ENCODE measurements at places on chromosomes 7 and 10.
A peak's percentile ranks its signal among the peaks of the same experiment; 100 is the strongest.

GRCh38 chr7:158765020-158765419, 60.4 kb upstream of the NCAPG2 start:
- no peak for DNase-seq

DNA sequence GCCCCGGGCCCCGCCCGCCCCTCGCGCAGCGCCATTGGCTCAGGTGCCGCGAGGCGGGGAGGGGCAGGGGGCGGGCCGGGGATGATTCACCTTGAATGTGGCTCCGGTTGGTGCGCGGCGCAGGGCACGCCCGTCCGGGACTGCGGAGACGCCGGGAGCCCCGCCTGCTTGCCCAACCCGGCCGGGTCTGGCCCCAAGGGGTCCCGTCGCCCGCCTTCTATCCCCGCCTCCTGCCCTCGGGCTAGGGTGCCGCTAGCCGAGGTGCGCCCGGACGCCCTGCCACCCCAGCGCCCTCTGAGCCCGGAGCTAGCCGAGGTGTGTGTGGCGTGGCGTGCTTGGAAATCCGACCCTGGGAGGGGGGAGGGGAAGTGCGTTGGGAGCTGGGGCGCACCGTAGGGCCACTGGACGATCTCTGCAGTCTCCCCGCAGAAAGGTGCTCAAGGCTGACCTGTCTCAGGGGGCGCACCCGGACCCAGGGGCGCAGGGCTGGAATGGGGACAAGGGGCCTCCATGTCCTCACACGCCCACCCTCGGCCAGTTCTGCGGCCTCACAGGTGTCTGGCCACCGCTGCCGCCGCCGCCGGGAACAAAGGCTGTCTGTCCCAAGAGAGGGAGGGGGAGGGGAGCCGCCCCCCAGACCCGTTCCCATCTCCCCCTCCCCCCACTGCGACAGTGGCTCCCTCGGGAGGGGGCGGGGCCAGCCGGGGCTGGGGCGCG, 168.9 kb downstream of the NRF1 start:
- DNase-seq: no peak

- no peak for DNase-seq
Measured at GRCh38 chr7:89073776-89074175, 278.2 kb upstream of the TEX47 start.

DNA sequence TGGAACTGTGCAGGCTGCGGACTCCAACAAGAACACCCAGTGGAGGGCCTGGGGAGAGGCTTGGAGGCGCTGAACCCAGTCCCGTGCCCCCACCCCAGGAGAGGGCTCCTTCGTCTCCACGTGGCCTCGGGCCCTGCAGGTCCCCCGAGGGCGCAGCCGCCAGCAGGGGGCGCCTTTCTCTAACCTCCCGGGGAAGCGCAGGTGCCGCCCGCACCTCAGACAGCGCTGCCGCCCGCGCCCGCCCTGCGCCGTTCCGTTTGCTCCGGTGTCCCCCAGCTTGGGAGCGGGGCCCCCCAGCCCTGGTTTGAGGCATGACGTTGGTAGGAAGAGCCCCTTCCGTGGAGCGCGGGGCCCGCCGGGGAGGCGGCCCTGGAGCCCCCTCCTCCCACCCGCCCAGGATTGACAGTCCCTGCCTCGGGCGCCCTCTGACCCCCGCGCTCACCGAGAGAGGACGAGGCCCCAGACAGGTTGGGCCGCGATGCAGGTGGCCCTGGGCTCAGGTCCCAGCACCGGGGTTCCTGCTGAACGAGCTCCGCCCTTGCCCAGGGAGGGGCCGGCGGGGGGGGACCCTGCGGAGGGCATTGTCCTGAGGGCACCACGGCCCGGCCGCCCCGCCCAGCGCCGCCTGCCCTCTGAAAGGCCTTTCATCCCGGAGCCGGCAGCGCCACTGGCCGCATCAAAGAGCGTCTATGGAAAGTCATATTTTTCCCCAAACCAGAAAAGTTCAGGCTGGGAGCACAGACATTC, 42.8 kb downstream of the FOXL3 start:
- no peak for DNase-seq

GRCh38 chr7:99380823-99381663, 6.5 kb downstream of the ARPC1B start:
- DNase-seq: no peak

DNA sequence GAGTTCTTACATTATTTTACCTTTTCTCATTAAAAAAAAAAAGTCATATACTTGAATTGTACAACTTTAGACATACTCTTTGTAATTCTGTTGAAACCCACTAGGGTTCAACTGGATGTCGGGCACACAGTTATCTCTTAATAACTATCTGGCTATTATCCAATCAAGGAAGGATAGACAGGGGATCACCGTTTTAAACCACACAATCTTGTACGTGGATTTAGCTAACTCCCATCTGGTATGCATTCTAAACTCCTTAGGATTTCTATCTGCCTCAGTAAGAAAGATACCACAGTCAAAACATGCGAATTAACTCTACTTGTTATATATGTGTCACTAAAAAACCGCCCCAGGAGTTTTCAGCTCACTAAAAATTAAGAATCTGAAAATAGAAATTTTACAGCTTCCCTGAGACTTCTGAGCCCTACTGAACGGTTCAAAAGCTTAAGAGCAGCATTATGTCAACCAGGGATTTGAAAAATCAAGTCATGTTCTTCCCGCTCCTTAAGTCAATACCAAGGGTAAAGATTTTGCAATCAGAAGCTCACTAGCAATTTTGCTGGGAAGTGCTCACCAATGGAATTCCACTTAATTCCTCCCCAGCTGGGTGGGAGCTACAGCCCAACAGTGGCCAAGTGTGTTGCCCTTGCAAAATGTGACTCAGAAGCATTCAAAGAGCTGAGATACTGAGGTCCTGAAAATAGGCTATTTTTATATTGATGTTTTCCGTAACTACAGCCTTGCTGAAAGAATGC, 267.0 kb downstream of the FRMD4A start:
- DNase-seq: peak; percentile 86

- peak; percentile 57 for DNase-seq
Measured at GRCh38 chr7:157412021-157412443, 75.2 kb downstream of the DNAJB6 start.

GRCh38 chr10:101563497-101564040, 24.5 kb downstream of the POLL start:
- DNase-seq: no peak

DNA sequence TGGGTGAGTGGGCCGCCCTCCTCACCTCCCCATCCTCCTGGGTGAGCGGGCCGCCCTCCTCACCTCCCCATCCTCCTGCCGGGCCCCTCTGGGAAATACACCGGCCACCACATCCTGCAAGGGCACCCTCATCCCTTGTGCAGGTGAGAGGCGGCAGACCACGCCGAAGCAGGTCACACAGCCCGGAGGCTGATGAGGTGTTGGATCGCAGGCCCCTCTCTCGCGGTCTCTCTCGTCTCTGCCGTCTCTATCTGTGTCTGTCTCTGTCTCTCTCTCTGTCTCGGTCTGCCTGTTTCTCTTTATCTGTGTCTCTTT, 30.8 kb upstream of the FOXL3 start:
- no peak for DNase-seq

GRCh38 chr10:79093658-79094411, 25.1 kb downstream of the ZMIZ1 start:
- DNase-seq: no peak

DNA sequence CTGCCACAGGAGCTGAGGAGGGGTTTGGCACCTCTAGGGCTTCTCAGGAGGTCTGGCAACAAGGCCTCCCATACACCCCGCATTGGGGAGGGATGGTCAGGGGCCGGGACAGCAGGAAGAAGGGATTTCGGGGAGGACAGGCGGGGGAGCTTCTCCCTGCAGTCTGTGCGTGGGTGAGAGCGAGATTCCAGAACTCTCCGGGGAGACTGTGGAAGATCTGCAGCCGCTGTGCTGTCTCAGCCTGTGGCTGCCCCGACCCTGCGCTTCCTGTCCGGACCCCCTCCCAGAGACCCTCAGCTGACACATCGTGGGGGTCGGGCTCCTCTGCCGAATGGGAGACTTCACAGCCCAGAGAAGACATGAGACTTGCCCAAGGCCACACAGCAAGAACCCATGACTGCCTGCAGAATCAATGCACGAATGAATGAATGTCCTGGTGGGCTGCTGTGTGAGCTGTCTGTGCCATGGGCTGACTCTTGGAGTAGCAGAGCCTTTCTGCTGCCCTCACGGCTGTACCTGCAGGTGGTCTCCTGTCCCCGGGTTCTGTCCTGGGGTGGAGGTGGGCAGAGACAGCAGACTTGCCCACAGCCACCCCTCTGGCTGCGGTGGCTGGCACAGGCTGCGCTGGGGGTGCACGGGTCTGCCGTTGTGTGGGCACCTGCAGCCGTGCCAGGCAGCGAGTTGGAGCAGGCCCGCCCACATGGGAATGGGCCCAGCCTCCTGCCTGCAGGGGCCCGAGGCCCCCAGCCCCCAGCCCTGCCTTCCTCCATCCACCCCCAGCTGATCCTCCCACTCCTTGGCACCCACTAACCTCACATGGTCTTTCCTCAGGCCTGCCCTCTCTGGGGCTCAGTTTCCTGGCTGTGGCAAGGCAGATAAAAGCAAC, 16.3 kb upstream of the LFNG start:
- DNase-seq: no peak

- DNase-seq: no peak
Measured at GRCh38 chr10:132359305-132360040, 27.5 kb downstream of the LRRC27 start.

DNA sequence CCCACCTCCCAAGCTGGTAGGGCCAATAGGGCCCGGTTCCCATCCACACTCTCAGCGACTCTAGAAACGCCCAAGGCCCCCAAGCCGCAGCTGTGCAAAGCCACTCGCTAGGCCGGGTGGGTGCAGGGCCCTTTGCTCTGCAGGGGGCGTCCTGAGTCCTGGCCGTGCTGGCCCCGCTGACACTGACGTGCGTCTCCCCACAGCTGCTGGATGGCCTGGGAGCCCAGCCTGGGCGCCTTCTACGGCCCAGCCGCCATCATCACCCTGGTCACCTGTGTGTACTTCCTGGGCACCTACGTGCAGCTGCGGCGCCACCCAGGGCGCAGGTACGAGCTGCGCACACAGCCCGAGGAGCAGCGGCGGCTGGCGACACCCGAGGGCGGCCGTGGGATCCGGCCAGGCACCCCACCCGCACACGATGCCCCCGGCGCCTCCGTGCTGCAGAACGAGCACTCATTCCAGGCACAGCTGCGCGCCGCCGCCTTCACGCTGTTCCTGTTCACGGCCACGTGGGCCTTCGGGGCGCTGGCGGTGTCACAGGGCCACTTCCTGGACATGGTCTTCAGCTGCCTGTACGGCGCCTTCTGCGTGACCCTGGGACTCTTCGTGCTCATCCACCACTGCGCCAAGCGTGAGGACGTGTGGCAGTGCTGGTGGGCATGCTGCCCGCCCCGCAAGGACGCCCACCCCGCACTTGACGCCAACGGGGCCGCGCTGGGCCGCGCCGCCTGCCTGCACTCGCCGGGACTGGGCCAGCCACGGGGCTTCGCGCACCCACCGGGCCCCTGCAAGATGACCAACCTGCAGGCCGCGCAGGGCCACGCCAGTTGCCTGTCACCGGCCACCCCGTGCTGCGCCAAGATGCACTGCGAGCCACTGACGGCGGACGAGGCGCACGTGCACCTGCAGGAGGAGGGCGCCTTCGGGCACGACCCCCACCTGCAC, 31.6 kb upstream of the KNDC1 start:
- no peak for DNase-seq

- DNase-seq: no peak
Measured at GRCh38 chr7:50661345-50662040, 96.3 kb upstream of the DDC start.

- no peak for DNase-seq
Measured at GRCh38 chr10:130016993-130017630, 53.0 kb upstream of the EBF3 start.

GRCh38 chr10:6176691-6177231, 26.0 kb upstream of the PFKFB3 start:
- DNase-seq: no peak

DNA sequence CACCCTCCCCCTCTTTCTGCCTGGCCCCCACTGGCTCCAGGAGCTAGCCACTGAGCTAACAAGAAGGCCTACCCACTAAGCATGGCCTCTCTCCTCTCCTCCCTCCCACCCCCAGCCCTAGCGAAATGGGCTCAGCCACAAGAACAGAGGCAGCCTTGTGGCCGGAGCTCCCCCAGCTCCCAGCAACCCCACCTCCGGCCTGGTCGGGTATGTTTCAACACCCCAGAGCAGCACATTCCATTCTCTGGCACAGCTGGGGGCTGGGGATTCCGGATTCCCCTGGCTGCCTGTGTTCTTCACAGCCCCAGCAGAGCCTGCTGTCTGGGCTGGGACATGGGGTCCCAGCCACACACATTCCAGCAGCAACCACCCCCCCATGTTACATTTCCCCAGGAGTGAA, 9.0 kb downstream of the SFRP5 start:
- no peak for DNase-seq

GRCh38 chr7:32516551-32517100, 21.3 kb downstream of the AVL9 start:
- DNase-seq: no peak

- no peak for DNase-seq
Measured at GRCh38 chr7:80334196-80334595, 177.7 kb downstream of the GNAT3 start.
